ENCODE measurements at places on chromosomes 13 and 19.

- DNase-seq = no peak
Measured at GRCh38 chr19:19098084-19098702, 34.4 kb downstream of the SLC25A42 start.

GRCh38 chr13:42821437-42821836, 40.1 kb downstream of the FAM216B start:
- DNase-seq = no peak

GRCh38 chr19:10420444-10421239, at the start of gene PDE4A:
Gene PDE4A (plus strand): TSS chr19:10420538. CDS start chr19:10420765, 227 bp downstream.
- DNase-seq = peak; percentile 41

GRCh38 chr19:46018729-46019251, 4.1 kb downstream of the PGLYRP1 start:
- DNase-seq = no peak

GRCh38 chr13:80313668-80314256, 27.2 kb downstream of the SPRY2 start:
- no peak for DNase-seq

DNA sequence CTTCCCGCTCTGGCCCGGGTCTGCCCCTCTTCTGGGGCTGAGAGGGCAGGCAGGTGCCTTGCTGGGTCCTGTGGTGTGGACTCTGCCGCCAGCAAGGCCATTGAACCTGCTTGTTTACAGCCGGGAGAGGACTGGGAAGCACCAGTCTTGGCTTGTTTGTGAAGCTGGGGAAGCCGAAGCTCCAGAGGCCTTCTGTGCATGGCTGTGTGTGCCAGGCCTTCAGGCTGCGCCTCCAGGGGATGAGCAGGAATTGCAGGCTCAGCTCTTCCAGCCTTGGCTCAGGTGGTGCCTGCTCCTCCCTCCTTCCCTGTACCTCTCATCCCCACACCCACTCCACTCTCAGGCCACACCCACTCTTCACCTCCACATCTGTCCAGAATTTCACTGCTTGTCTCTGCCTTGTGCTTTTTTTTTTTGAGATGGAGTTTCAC, 17.5 kb downstream of the NDUFB7 start:
- no peak for DNase-seq

DNA sequence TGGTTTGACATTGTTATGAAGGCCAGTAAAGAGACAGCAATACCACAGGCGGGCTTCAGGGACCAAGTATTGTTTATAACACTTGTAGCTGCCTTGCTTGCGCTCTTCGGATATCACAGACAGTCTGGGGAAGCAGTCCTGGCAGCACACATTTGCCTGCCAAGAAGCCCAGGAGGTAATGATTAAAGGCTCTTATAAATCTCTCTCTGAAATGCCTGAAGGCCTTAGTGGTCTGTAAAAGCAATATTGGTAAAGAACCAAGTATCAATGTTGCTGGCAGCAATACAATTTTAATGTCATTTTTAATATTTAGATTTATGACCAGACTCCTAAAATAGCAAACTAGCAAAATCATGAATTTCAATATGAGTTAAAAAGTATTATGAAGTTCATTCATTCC, 1312.4 kb downstream of the PCDH9 start:
- DNase-seq = no peak

GRCh38 chr13:40194224-40194806, 472.1 kb downstream of the FOXO1 start:
- DNase-seq = no peak

DNA sequence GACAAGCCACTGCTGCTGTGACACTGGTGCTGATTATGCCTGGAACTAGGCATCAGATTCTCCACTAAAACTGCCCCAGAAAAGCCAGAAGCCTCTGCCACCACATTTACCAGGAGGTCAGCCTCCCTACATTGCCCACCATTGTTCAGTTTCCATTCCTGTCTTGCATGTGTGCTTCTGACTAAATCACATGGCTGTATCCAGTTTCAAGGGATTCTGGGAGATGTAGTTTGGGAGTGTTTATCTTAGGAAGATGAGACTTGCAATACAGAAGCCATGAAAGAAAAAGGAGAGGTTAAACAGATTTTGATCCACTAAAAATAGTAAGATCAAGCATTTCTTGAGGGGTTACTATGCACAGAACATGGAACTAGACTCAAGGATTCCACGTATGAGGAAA, 40.7 kb upstream of the SERPINE3 start:
- no peak for DNase-seq

- DNase-seq = no peak
Measured at GRCh38 chr19:56105090-56105701, 15.9 kb downstream of the ZNF787 start.

DNA sequence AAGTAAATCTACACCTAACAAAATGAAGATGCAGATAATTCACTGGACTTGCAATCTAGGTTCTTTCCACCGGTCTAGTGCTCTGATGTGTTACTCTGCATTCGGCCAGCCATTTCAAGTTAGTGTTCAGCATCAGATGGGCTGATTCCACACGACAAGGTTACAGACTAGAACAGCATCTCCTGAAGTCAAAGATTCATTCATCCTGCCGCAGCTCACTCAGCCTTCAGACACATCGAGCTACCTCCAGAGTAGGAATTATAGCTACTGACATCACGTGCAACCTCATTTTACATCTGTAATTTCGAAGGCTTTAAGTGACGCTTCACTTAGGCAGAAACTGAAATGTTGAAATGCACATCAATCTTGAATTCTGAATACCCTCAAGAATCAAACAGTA, 76.5 kb downstream of the LHFPL6 start:
- DNase-seq = no peak
